ENCODE measurements at places on chromosomes 3 and 15.

- DNase-seq, result no peak
These were observed 362.8 kb downstream of the PTPRG start for GRCh38 chr3:61924090-61924735.

GRCh38 chr3:193674714-193675113 lies 81.7 kb downstream of the OPA1 start:
- DNase-seq, result no peak

DNA sequence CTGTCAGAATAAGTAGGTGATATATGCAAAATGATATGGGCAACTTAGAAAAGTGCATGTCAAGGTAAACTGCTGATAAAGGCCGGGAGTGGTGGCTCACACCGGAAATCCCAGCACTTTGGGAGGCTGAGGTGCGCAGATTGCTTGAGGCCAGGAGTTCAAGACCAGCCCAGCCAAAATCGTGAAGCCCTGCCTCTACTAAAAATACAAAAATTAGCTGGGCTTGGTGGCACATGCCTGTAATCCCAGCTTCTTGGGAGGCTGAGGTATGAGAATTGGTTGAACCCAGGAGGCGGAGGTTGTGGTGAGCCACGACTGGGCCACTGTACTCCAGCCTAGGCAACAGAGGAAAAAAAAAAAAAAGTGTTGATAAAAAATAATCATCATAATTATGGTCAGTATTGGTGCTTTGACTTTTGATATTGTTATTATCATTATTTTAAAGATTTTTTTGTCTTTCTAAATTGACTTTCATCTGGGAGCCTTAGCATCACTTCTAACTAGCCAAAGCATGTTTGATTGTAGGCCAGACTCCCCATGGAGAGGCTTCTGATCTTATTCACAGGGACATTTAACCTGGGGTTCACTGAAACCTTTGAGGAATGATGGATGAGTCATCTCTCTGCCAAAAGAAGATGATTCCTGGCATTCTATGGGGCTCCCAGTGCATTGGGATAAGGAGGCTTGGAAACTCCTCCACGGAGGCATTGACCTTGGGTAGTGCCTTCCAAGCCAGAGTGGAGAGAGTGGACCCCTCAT lies 5.6 kb downstream of the ZBTB38 start:
- no peak for DNase-seq

DNA sequence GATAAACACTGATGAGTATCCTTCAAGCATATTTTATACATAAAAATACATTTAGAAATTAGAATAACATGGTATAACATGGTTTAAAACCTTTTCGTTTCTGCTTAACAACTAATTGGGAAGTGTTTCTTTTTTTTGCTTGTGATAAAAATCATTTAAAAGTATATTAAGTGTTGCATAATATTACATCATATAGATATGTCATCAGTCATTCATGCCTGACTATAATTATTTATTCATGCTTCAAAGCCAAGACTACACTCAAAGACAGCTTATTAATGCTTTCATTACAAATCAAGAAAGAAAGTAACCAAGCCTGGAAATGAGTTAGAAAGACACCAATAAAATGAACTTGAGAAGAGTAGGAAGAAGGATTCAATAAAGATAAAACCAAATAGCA lies 136.6 kb upstream of the TP63 start:
- no peak for DNase-seq

DNA sequence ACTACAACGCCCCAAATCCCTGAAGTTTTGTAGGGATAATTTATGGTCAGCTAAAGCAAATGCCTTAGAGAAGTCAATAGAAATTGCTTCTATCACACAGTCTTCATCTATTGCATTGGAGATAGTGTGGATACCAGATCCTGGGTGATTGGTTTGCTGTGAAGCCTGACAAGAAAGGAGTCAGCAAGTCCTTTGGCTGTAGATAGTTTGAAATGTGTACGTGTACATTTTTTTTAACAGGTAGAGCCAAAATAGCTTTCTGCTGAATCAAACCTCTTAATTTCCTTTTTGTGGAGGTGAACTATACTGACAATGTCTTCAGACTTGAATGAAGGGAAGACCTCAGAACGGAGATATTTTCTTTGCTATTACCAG lies 312.3 kb downstream of the ZBBX start:
- no peak for DNase-seq

GRCh38 chr15:60899322-60899966 lies 329.7 kb downstream of the RORA start:
- no peak for DNase-seq

DNA sequence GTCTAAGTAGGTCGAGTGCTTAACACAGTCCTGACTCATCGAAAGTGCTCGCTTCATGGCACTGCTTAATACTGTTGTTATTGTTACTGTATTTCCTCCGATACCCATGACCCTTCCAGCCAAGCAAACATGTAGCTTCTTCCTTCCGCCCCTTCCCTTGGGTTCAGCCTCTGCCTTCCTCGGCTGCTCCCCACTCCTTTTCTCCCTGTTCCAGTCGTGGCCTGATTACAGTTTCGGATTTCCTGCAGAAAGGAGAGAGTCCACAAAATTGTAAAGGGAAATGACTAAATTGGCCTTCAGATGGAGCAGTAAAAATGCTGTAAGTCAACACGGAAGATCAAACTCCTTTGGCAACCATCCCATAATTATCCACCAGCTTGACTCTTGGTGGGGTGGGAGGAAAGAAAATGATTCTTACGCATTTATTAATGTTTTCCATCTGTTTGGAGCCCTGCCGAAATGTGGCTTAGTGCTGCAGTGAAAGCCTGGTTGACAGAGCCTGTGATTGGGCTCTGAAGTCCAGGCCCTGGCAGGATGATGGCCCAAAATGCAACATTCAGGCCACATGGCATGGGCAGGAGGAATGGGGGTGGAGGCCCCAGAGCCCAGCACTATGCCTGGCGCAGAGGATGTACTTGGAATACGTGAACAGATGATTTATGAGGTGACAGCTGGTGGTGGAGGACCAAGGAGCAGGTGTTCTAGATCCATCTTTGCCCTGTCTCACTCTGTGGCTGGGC lies 37.6 kb downstream of the FAM3D start:
- DNase-seq, result no peak

DNA sequence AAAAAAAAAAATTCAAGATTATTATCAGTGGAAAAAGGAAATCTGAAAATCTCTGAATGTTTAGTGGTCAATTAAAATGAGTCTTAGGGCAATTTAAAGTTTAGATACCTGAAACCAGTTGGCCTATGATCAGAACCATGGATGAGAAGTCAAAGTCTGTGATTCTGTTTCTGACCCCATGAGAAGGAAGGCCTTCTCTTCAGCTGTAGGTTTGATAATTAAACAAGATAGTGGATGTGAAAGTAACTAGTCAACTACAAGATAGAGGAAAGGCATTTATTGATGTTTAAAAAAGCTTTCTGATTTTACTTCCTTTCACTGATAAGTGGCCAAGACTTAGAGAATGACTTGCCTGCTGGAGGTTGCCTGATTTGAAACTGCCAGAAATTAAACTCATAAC lies 8.7 kb downstream of the PLS1 start:
- DNase-seq, result no peak

DNA sequence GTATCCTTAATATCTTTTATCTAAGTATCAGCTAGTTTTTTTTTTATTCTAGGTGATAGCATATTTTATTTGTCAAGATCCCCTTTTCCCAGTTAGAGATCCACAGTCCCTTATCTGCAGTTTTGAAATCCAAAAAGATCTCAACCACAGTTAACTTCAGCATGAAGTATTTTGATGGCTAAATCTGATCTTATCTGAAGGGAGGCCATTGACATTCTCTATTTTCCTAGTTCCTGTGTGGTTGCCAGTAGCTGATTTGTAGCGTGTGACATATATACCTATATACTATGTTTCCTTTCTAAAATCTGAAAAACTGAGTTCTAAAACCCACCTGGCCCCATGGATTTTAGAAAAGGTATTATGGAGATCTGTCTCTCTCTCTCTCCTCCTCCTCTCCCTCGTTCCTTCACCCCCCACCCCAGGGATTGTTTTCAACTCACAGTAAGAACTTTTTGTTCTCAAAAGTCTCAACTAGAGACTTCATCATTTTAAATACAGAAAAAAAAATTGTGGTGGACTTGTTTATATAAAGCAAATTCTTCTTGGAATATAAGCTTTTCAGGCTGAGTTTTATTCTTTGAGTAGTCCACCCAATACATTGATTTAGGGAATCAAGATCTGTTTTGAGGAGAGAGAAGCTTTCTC lies 12.3 kb downstream of the TCF12 start:
- no peak for DNase-seq

DNA sequence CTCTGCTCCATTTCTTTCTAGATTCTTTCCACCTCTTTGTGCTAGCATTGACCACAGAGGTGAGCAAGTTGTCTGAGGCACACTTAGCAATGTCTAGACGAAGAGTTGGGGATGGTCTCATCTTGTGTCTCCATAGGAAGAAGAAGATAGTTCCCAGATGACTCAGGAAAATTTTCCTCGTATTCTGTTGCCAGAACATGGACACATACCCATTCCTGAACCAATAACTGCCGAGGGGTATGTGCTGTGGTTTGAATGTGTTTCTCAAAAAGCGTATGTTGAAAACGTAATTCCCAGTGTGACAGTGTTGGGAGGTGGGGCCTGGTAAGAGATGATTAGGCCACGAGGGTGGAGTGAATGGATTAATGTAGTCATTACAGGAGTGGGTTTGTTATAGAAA lies 107.5 kb upstream of the GALNT15 start:
- no peak for DNase-seq

- DNase-seq, result no peak
These were observed 35.5 kb downstream of the FAH start for GRCh38 chr15:80188251-80188650.

DNA sequence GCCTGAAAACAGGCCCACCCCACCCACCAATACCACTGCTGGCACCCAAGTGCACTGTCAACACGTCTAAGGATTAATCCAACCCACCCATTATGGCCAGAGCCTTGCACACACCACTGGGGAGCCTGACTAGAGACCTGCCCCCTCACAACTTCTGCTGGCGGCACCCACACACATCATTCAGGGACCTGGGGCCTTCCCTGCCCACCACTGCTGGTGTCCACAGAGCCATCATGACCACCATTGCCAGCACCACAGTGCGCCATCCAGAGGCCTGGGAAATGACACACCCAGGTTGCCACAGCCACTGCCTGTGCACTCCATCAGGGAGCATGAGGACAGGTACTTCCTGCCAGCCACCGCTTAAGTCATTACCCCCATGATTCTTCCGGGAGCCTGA lies 67.0 kb upstream of the IMPG2 start:
- no peak for DNase-seq

- peak; percentile 56 for DNase-seq
These were observed 47.0 kb upstream of the PLXNA1 start for GRCh38 chr3:126935756-126936509.

DNA sequence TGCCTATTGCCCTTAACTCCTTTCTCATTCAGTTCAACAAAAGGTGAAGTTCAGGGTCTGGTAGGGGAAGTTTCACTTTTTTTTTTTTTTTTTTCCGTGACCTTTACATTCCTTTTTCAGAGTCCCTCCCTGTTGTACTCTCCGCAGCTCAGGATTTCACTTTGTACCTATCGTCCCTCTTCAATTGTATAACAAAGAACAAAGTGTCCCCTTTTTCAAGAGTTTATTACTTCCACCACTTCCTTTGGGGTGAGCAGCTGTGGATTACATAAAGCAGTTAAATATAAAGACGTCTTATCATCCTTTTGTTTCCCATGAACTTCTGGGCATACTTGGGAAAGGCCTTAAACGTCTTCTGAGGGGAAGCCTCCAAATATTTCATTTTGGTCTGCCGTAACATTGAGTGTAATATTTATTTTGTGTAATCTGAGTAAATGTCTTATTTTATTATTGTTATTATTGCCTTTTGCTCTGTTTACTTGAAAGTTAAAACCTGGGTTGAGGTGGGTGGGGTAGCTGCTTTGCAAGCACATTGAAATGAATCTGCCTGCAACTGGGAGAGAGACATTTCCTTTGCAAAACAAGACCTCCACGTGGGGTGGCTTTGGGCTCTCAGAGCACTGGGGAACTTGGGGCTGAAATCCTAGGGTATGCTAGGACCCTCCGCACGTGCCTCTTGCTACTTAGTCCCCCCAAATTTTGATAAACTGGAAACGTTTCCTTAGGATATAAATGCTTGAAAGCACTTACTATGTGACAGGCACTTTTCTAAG lies 169.4 kb downstream of the MCTP2 start:
- DNase-seq, result no peak

GRCh38 chr3:147038481-147038880 lies 367.9 kb downstream of the ZIC4 start:
- DNase-seq, result no peak

GRCh38 chr3:127634653-127635052 lies 5.7 kb downstream of the PODXL2 start:
- no peak for DNase-seq

- DNase-seq, result no peak
These were observed 38.3 kb downstream of the MTHFS start for GRCh38 chr15:79858469-79858868.

DNA sequence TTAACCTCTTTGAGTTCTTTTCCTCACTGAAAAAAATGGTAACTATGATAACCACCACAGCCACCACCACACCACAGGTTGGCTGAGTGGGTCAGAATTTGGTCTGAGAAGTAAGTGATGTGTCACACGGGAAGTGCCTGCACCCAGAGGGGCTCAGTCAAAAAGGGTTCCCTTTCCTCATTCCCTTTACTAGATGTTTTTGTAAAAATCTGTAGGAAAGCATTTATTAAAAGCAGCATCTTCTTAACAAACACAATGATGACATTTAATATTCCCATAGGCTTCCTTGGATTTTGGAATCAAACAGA lies 23.2 kb downstream of the CFAP92 start:
- DNase-seq, result peak; percentile 28

DNA sequence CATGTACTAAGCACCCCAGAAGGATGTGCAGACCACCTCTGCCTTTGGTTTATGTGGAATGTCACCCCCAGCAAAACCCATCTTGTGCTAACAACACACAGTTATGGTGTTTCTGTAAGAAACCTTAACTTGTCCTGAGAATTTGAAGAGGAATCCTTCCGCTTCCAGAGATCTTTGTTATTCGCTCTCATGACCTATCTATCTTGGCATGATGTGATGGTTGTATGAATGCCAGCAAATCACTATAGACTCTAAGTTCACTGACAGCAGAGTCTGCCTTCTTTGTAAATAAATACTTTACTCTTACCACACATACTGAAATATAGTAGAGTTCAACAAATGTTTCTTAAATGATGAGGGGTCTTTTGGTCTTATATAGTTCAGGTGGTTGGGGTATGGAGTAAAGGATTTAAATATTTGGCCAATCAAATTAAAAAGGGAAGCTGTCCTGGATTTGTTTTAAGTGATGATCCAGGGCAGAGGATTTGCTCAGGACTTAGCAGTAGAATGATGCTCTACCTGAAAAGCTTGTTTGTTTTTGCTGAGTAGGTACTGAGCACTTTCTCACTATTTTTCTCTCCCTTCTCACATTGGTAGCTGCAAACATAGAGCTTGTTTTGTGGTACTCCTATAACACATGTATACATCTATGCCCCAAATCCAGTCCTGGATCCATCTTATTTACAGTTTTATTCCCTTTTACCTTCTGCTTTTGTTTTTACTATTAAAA lies 27.9 kb upstream of the RTP1 start:
- DNase-seq, result no peak

- DNase-seq, result peak; percentile 55
These were observed 22.7 kb downstream of the ATP6V1A start for GRCh38 chr3:113769551-113769950.

GRCh38 chr3:52886049-52886730 lies 11.2 kb downstream of the STIMATE start:
- DNase-seq, result no peak

Measured in suppressor macrophage (primary cell).